ENCODE measurements at places on chromosomes 6 and 20. TPM values are rescaled to one million over a fixed set of nuclear protein-coding genes. Genes with fewer than 3 reads are reported as not detected.
A peak's percentile ranks its signal among the peaks of the same experiment; 100 is the strongest.

DNA sequence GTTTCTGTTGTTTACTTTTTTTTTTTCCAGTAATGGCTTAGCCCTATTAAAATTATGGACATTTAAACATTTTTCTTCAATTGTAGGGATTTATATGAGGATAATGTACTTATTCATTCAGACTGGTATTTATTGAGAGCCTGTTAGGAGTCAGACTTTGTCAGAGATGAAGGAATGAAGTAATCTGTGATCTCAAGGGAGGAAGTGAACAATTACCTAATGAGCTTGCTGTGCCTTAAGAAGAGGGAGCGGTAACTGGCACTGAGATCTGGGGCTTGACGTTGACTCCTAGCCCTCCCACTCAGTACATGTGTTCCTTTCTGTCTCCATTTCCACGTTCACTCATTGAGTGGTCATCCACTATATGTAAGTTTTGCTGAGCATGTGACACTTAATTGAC, 12.6 kb downstream of the AFDN start:
- DNase-seq = no peak

DNA sequence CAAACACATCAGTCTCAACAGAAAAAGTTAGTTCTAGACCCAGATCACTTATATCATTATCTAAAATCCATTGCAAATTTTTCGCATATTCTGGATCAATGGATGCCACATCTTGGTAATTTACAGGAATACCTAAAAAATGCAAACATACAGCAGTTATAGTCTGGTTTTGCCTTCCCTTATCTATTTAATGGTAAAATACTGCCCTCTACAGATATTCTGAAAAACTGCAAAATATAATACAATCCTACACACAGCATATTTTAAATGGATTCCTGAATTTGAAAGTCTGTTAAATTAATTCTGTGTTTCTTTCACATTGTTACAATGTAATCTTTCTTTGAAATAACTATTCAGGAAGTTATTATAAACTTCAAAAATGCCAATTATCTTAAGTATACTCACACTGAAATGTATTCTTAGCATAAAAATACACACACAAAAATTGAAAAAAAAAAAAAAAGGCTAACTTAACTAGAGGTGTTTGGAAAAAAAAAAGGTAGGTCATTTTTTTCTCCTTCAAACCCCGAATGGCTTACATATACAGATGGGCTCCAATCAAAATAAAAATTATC, 88.4 kb downstream of the HACE1 start:
- peak; percentile 18 for DNase-seq

- DNase-seq = no peak
Measured at GRCh38 chr20:60108397-60108796, 150.2 kb downstream of the CDH26 start.

DNA sequence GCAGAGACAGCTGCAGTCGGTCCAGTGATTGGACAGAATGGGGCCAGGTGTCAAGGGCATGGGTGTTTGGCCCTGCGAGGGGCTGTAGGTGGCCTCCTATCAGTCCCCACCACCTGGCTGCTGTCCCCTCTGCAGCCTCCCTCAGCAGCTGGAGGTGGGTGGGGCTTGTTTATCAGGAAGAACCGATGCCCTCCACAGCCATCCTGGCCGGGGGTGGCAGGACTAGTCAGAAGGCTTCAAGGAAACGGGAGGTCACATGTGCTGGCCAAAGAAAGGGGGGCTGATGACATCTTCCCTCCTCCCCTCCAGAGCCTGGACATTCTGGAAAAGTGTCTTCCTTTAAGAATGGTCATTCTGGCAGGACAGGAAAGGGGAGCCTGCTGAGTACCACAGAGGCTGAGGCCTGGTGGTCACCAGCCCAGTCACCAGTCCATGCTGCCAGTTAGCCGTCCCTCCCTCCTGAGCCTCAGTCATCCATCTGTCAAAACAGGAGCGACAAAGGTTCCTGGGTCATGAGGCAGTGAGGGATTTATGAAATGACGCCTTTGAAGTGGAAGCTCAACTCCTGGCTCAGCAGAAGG, 4.1 kb downstream of the FAM210B start:
- DNase-seq = no peak

DNA sequence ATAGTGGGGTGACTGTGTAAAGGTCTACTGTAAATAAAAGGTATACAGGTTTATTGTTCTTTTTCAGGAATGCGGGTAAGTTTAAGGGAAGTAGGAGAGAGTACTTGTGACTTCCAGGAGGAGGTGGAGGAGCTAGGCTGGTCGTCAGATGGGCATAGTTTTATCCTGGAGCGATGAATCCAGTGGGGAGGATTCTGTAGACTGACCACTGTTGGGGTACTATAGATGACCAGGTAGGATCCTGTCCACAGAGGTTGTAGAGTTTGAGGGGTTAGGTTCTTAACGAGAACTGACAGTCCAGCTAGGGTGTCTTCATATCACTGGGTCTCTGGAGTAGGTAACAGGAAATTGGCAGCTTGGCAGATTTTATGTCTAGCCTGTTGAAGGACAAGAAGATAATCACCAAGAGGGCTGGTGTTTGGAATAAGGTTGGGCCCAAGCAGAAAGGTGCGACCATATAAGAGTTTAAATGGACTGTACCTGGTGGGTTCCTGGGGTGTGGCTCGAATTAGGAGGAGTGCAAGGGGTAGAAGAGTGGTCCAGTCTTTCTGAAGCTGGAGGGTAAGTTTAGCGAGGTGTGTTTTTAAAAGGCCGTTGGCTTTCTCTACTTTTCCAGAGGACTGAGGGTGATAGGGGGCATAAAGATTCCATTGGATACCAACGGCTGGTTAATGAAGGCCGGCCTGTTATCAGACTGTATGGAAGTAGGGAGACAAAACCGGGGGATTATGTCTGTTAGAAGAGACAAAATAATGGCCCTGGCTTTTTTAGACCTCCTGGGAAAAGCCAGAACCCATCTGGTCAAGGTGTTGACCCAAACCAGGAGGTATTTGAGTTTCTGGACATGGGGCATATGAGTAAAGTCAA, 751.3 kb upstream of the ADGRB3 start:
- no peak for DNase-seq

GRCh38 chr6:74755196-74755595, 450.7 kb downstream of the COL12A1 start:
- DNase-seq = no peak

DNA sequence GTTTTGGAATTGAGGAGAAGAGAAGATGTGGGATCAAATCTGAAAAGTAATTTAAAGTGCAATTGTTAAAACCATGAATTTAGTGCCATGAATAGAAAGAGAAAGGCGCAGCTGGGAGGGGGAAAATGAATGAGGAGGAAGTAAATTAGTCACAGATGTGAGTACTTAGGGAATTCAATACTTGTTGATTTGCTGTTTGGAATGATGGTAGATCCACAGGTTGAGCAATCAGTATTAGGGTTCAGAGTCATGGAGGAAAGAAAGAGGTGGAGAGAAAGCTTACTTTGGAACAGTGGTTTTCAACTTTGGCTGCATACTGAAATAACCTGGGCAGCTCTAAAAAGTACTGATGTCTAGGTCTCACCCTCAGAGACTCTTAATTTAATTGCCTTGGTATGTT, 229.7 kb upstream of the ASCC3 start:
- DNase-seq = no peak

Gene ARMC12
- polyA plus RNA-seq = 0.56 TPM

Gene CD83
- 1.8 TPM for polyA plus RNA-seq

Gene HUS1B
- 0.34 TPM for polyA plus RNA-seq

All from urinary bladder (tissue), 4 donors.